ENCODE measurements at places on chromosomes 16 and 17.

DNA sequence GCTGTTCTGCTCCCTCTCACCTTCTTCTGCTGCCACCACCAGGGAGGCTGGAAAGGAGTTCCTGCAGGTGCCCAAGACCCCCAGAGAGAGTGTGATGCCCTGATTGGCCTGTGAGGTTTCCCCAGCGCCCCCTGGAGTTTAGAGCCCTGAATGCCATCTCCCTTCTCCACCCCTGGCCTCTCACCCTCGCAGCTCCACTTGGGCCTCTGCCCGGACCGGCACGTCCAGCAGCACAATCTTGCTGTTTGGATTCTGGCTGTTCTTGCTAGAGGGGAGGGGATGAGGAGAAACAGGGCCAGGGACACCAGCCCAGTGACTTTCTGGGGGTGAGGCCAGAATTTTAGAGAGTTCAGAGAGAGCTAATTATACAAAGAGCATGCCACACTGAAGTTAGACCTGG lies 12.5 kb upstream of the FAM171A2 start:
- no peak for DNase-seq

DNA sequence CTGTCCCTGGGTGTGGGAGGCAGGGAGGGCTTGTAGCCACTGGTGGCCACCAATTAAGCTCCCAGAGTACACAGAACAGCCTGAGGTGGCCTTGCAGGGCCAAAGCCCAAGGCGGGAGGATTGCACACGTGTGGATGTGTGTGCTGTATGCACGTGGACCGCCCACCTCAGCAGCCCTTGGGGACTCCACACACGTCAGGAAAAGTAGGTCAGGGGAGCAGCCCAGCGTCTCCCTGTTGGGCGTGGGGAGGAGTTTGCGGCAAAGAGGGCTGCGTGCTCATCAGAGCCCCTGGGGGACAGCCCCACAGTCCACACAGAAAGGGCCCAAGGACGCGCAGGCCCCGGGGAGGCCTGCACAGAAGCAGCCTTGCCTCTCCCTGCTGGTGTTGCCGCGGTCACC lies 19.6 kb downstream of the SBK1 start:
- DNase-seq: no peak

DNA sequence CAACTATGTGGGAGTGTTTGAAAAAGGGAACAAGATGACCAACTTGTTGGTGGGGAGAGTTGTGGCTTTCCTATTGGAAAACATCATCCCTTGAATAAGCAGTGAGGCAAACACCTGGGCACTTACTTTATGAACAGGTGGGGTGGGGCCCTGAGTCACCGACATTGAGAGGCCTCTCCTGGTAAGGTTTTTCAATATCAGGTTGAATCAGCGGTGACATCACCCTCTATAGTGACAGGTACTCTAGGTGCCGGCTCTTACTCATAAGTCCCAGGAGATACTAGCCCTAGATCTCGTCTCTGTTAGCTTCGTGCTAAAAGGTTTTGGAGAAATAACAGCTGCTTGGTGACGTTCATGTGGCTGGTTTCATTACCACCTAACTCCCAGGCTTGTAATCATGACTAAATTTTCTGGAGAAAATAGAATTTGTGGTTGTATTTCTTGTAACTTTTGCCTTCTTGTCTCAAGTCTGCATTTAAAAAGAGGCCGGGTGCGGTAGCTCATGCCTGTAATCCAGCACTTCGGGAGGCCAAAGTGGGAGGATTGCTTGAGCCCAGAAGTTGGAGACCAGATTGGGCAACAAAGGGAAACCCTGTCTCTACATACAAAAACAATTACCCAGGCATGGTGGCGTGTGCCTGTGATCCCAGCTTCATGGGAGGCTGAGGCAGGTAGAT lies 19.3 kb downstream of the CDH1 start:
- no peak for DNase-seq

GRCh38 chr16:54282202-54282927 lies 4.2 kb downstream of the IRX3 start:
- no peak for DNase-seq

DNA sequence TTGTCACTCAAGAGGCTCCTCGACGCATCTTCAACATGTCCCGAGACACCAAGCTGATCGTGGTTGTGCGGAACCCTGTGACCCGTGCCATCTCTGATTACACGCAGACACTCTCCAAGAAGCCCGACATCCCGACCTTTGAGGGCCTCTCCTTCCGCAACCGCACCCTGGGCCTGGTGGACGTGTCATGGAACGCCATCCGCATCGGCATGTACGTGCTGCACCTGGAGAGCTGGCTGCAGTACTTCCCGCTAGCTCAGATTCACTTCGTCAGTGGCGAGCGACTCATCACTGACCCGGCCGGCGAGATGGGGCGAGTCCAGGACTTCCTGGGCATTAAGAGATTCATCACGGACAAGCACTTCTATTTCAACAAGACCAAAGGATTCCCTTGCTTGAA lies 101.0 kb downstream of the HS3ST2 start:
- DNase-seq: no peak

DNA sequence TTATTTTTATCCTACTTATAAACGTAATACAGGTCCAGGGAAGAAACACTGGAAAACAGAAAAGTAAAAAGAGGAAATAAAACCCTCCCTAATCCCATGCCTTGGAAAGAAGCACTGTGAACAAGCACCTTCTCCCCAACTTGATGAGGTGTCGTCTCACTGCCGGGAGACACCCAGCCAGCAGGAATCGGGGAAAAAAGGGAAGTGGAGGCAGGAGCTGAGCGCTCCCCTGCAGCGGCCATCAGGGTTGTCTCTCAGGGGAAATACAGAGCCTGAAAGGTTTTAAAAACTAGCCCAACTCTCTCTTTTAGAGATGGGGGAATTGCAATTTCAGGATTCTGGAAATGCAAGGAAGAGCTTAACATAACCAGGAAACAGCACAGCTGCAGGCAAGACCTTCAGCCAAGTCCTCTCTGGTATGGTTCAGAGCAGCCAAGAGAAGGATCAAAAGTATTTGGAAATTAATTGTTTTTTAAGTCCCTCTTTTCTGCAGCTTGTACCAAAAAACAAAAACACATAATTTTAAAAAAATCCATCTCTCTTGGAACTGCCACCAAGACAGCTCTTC lies 96.3 kb upstream of the RCVRN start:
- no peak for DNase-seq

All from mesenchymal stem cell (in vitro differentiated cells and primary cell).